ENCODE measurements at places on chromosomes 16 and 17.

GRCh38 chr17:68334393-68334792 lies 43.1 kb downstream of the ARSG start:
- no peak for DNase-seq

- no peak for DNase-seq
Observed at GRCh38 chr17:82059272-82060000, 6.2 kb downstream of the DUS1L start.

GRCh38 chr16:19102187-19102872 lies 11.4 kb upstream of the ITPRIPL2 start:
- DNase-seq: no peak

DNA sequence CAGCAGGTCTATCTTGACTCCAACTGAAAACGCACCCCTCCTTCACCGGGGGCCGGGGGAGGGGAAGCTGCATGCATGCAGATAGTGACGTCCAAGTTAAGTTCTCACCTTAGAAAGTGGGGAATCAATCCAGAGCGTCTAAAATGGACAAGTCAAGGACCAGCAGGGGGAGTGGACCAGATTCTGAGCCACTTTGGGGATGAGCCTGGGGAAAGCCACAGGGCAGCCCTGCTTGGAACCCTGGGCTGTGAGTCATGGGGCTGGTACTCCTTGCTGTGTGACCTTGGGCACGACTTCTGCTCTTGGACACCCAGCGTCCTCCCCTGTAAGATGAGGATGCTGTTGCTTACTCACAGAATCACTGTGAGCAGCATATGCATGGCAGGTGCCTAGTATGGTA lies 9.1 kb downstream of the TNFRSF13B start:
- DNase-seq: no peak

GRCh38 chr16:57374067-57374534 lies 1.8 kb downstream of the CX3CL1 start:
- DNase-seq: no peak
